Stimulated activated naive CD4-positive, alpha-beta T cell treated with Interleukin-2 at 50 U/mL for 16 hours (primary cell): ENCODE measurements at places on chromosomes 1 and 21.
A peak's percentile ranks its signal among the peaks of the same experiment; 100 is the strongest.

GRCh38 chr21:39630191-39630591 is 17.5 kb downstream of the B3GALT5 start:
- no peak for DNase-seq

DNA sequence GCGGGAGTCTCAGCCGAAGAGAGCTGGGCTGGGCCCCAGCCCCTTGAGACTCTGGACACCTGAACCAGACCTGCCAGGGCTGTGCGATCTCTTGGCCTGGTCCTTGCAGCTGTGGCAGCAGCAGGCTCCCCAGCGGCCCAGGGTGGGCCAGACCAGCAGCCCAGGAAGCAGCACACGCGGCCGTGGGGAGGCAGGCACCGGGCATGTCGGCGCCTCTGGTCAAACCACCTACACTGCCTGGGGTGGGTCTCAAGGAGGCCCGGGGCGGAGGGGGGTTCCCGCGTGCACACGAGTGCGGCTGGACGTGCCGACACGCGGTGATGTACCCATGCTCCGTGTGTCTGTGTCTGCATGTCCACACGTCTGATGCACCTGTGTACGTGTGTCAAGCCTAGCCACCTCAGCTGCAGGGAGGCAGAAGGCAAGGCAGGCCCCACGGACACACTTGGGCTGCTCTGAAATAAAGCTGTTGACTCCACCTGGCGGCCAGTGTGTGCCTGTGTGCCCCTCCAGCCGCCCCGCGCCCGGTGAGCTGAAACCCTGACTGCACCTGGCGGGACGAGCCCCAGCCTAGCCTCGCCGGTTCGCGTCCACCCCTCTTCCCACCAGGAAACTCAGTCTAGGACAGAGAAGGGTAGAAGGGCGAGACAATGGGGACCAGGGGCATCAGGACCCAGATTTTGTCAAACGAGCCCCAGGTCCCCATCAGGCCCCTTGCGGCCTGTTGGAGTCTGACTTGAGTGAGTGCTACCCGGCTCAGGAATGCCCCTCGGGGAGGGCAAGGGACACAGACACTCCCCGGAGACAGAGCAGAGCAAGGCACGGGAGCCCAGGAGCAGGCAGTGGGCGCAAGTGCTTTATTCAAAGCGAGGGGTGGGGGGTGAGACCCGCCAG is 11.6 kb downstream of the SCNN1D start:
- DNase-seq: peak; percentile 61

GRCh38 chr1:109873278-109874175 is 37.1 kb upstream of the CSF1 start:
- DNase-seq: no peak

DNA sequence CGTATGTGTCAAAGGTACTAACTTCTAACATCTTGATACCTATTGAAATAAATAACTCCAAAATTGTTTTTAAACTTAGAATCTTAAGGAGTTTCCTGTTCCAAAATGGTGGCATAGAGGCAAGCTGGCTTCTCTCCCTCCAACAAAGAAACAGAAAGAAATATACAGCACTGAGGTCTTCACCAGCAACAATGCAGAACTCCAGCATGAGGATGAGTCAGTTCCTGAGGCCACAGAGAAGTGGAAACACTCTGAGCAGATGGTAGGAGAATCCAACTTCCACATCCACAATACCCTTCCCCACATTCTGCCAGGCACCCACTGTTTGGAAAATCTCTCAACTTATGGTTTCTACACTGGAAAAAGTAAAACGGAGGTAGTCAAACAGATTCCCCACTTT is 12.2 kb upstream of the PPIH start:
- DNase-seq: no peak

DNA sequence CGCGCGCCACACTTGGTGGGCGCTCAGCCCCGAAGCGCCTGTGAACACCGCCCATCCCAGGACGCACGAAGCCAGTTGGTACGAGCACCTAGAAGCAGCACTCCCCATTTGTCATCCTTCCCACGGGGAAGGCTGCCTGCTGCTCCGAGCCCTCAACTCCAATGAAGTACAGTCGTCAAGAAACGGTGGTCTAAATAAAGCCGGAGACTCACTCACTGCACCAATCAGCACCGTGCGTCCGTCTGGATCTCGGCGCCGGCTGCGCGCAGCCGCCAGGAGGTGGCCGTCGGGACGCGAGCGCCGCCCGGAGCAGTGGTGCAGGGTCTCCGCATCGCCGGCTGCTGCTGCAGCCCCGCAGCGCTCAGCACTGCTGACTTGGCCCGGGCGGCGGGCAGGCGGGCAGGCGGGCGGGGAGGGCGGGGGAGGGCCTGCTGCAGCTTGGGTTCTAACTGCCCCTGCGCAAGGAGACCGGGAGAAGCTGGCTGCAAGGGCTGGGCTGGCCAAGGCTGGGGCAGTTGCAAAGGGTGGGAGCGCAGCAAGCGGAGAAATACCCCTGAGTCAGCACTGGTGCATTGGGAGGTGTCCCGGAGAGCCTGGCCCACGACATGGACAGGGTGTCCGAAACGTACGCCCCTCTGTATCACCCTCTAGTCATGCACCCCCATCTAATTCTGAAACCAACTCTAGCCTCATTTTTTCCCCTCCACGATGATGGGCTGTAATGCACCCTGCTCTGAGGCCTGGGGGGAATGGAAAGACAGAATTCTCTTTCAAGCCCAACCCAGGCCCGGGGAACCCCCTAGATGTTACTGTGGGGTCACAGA is 35.8 kb upstream of the H6PD start:
- DNase-seq: no peak

DNA sequence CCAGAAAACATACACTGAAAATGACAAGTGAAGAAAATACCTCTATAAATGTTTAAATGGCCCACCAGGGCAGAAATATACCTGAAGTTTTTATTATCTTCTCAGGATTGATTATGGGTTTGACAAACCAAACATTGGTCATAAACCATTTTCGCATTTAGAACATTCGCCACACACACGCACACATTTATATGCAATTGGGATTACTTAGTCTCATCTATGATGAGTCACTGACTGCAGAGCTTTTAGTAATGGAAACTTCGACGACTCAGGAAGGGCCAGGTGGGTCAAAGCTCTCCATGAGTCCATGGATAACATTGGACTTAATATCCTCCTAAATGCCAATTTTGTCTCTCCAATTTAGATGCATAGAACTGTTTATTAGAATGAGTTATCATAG is 16.9 kb downstream of the NRDC start:
- no peak for DNase-seq

GRCh38 chr1:35539824-35540261 is 17.4 kb downstream of the KIAA0319L start:
- DNase-seq: no peak

GRCh38 chr21:31604591-31605190 is 54.8 kb upstream of the SOD1 start:
- DNase-seq: peak; percentile 60

- DNase-seq: no peak
These were observed 67.7 kb downstream of the SELENOF start for GRCh38 chr1:86846164-86846647.

DNA sequence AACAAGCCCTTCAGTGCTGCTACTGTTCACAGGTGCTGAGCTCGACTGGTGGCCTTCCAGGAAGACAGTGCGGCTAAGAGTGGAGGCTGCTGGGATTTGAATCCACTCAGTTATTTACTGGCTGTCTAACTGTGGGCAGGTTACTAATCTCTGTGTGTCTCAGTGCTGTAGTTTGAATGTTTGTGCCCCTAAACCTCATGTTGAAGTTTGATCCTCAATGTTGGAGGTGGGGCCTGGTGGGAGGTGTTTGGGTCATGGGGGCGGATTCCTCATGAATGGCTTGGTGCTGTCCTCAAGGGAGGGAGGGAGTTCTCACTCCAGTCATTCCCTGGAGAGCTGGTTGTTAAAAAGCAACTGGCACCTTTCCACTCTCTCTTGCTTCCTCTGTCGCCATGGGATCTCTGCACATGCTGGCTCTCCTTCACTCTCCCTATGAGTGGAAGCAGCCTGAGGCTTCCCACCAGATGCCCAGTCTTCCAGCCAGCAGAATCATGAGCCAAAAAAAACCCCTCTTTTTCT is 334.8 kb downstream of the RPS6KC1 start:
- DNase-seq: no peak

DNA sequence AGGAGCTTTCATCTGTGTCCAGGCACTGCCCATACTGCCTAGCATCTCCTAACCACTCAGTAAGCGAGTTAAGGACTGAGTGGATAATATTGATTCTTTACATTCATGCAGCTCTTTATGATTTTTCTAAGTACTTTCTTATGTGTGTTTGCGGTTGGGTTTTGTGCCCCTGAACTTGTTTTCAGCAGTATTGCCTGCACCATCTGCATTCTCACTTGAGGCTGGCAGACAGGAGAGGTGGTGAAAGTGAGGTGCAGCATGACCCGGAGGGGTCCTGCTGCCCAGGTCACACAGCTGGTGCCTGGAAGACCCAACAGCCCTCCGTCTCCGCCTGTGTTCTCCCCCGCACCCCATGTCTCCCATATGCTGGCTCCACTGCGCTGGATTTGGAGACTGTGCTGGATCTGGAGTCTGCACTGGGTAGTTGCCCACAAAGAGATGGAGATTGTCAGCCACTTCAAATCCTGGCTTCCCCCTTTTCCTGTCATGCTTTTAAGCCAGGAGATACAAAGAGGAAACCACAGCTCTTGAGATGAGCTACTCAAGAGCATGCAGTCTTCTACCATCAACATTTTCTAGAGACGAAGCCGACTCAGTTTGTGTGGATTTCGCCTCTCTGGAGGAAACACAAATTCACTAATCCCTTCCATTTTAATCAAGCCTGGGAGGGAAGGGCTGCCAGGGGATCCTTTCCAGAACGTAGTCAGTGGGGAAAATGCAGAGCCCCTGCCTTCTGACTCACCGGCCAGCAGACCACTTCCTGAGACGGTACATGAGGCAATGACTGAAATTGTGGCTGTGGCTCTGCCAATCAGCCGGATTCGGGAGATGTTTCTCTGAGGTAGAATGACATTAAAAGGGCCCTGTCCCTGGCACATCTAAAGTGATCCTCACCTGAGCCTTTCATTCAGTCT is 71.7 kb upstream of the ANGPTL1 start:
- DNase-seq: no peak

GRCh38 chr1:61825393-61825792 is 83.1 kb downstream of the PATJ start:
- no peak for DNase-seq

DNA sequence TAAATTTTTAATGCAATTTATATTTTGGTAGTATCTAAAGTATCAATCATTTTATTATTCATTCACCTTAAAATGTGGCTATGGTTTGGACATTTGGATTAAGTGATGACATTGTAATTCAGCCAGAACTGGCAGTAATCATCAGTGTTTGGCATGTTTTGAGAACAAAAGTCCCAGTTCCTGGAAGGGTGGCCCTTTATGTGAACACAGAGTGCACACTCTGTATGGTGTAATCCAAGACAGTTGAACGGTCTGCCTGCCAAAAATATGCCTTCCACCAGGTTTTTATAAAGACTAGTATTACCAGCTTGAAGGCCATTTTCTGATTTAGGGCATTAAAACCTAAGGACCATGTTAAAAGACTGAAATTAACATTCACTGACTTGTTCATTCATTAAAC is 448.7 kb downstream of the LTN1 start:
- DNase-seq: no peak

- no peak for DNase-seq
These were observed 535.8 kb upstream of the ADGRL2 start for GRCh38 chr1:81264976-81265375.

DNA sequence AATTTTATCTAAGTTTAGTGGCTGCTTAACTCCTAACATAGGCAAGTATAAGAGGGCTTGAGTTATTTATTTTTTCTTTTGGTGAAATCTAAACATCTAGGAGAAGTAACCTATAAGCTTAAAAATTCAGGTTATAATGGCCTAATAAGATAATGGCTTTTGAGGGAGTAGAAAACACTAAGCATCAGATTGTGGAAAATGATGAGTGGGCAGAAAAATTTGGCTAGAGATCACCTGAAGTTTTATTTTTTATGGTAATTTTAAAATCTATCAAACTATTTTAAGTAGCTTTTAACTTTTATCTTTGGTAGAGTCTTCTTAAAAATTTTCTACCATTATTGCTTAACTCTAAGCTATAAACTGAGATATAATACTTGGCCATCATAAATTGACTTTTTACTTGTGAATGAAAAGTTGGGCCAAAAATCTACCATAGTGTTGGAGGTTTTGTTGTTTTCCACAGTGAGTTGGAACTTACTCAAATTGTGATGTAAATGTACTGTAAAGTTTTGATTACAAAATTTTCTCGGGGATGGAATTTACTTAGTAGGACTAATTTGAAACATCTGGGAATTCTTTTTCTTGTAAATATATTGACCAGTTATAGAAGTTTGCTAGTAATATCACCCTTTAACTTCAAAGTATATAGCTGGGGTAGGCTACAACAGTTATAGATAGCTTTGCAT is 63.9 kb downstream of the USP25 start:
- no peak for DNase-seq

- DNase-seq: no peak
These were observed 88.5 kb upstream of the GCLM start for GRCh38 chr1:93997756-93998155.

GRCh38 chr1:116368241-116368640 is 4.8 kb upstream of the ATP1A1 start:
- DNase-seq: no peak

DNA sequence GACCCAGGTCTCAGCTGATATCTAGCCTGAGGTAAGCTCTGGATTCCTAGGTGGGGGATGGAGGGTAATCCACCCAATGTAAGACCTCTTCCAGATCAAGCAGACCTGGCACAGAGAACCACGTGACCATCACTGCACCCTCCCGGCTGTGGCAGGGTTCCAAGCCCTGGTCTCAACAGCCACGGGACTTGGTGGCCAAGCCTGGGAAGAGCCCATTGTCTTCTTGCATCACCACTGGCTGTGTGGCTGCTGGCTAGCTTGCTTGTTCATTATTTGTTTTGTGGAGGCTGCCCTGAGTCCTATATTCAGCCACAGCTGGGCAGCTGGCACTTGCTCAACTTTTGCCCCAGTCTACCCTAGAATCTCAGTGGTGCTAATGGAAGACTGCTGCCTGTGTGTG is 24.1 kb upstream of the NFASC start:
- DNase-seq: no peak

GRCh38 chr1:230029244-230029941 is 37.6 kb upstream of the GALNT2 start:
- DNase-seq: no peak

DNA sequence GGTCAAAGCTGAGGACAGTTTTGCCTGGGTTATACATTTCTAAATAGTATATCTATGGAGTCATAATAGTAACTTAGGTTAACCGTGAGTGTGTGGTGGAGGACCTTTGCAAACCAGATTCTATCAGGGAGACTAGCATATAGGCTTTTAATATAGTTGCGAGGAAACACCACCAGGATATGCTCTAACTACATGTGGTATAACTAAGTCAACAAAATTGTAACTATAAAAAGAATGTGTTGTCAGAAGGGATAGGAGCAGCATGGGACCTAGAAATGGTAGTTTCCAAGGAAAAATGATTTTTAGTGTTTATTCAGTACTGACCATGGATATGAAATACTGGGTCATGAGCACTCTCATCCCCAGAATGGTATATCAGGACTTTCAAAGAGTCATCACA is 338.1 kb downstream of the TGFB2 start:
- no peak for DNase-seq

DNA sequence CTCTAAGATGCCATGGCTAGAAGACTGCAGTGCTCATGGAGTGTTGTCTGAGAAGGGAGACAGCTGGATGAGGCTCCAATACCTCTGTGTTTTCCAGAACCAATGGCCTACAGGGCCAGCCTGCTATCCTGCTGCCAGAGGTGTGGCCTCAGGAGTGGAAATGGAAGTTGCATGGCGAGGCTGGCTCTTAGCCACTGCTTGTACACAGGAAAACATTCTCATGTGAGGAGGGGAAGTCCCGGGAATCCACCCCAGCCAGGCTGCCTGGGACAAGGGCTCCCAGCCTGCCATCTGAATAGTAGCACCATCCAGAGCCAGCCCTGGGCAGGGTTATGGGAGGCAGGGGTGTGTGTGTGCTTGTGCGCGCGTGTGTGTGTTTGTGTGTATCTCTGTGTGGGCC is 56.5 kb downstream of the SDC3 start:
- no peak for DNase-seq
